ENCODE measurements at places on chromosomes 3 and 15.

- DNase-seq, result no peak
Measured at GRCh38 chr15:32990071-32990470, 204.4 kb downstream of the FMN1 start.

GRCh38 chr15:44035781-44036699 lies 159.0 kb downstream of the FRMD5 start:
- no peak for DNase-seq

- DNase-seq, result no peak
Measured at GRCh38 chr3:46849045-46849631, 14.1 kb downstream of the MYL3 start.

- no peak for DNase-seq
Measured at GRCh38 chr3:10935028-10935427, 57.5 kb upstream of the SLC6A1 start.

- DNase-seq, result no peak
Measured at GRCh38 chr3:157520485-157521150, 17.4 kb upstream of the VEPH1 start.

- DNase-seq, result no peak
Measured at GRCh38 chr15:82105451-82106215, 59.8 kb upstream of the MEX3B start.

DNA sequence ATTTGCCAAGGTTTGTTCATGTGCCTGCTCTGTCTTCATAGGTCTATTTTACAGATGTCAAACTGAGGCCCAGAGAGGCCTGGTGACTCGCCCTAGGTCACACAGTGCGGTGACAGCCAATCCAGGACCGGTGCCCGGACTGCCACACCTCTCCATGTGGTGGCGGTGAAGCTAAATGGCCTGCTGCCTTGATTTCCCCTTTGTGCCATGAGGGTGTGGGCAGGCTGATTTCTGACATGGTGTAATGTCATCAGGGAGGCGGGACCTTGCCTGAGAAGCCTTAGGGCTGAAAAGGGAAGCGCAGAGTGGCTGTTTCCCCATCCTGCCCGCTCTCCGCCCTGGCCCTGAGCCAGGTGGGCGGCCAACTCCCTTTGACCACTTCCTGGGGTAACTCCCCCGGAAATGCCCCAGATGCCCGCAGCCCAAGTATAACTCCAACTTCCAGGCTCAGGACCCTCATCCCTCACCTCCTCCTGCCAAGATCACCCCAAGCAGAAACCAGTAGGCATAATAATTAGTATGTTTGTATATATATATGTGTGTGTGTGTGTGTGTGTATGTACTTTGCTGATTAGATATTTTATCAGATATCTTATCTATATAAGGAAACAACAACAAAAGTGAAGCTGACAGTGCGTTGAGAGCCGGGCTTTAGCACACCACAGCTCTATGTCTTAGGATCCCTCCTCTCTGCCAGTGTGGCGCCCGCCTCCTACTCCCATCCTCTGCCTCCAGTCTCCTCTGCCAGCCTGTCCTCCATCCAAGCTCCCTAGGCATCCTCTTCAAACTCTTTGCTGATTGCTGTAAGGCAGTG lies 63.9 kb downstream of the IQSEC1 start:
- no peak for DNase-seq

GRCh38 chr15:38187630-38188313 lies 64.9 kb upstream of the SPRED1 start:
- no peak for DNase-seq

DNA sequence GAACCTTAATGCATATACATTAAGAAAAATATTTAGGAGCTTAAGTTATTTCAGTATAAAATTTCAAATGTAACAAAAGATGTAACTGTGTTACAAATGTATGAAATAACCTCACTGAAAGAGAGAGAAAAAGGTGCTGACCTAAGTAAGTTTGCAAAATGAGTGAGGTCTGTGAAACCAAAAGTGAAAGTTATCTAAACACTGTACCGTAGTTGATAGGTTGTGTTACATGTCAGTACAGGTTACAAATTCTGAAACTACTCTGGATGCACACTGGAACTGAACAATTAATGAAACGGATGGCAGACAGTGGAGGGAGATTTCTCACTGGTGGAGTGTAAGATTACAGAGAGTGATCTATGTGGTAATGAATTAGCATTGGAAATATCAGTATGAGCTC lies 420.7 kb downstream of the ZNF385D start:
- DNase-seq, result no peak

Measured in amygdala (tissue), 56 donors.